ENCODE measurements at places on chromosomes 2 and 18.

DNA sequence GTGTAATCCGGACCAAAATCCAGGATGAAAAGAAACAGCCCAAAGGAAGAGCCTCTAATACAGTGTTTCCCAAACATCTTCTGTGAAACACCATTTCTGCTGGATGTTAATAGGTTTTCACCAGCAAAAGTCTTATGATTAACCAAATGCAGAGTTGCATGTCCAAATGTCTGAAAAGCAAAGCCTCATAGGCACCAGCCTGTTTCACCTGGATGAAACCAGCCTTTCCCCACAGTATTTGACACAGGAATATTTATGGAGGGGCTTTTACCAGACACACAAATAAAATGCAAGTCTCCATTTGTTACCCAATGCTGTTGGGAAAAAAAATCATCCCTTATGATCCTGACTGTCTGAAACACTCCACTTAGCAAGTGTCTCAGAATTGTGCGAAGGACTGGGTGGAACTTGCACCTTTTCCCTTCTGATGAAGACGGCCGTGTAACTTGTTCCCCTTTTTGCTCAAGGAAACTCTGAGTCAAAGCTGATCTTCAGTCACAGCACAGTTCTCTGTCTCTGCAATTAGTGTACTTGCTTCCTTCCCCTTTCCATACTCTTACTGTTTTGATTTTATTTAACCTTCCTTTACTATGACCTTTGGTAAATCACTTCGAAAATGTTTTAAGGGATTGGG is 70.3 kb upstream of the IL1R2 start:
- no peak overlapping the region for H3K4me3 ChIP-seq
- no peak for DNase-seq
- no peaks in the 10 kb centered on the region for H3K36me3 ChIP-seq
- no peak overlapping the region for H3K27ac ChIP-seq
- no peaks in the 10 kb centered on the region for H3K4me1 ChIP-seq

DNA sequence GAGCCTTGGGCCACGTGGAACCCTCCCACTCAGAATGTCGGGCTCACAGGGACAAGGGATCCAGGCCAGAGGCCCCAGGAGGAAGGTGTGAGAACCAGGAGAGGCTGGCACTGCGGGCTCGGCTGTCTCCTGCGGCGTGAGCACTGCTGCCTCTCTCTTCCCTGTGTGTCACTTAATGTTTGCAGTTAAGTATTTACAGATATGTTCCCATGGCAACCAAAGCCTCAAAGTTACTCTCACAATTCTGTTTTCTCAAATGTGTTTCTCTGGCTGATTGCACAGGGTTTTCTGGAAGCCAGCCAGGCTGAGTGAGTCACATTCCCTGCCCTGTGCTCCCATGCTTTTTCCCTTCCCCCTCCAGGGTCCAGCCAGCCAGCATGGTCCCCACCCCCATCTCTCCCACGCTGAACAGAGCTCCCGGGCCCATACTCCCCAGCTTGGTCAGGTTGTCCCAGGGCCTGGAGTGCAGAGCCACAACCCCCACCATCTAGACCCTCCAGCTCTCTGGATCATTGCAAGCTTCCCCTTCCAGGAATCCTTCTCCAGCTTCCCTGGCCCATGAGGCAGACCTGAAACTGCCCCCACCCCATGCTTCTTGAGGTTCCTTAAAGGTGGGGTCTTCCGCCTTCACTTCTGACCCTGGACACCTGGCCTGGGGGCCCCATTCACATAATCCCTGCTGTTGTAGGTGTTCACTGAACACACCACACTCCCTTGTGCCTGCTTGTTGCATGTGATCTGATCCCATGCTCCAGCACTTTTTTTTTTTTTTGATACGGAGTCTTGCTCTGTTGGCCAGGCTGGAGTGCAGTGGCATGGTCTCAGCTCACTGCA is 265.9 kb downstream of the CELF4 start:
- no peak overlapping the region for H3K27ac ChIP-seq
- no peaks in the 10 kb centered on the region for H3K36me3 ChIP-seq
- no peak overlapping the region for H3K4me3 ChIP-seq
- no peaks in the 10 kb centered on the region for H3K27me3 ChIP-seq
- no peak for DNase-seq

GRCh38 chr2:227824711-227825110 is 11.1 kb downstream of the CCL20 start:
- no peak overlapping the region for H3K4me3 ChIP-seq
- H3K27me3 ChIP-seq: no peaks in the 10 kb centered on the region
- no peak overlapping the region for H3K27ac ChIP-seq

DNA sequence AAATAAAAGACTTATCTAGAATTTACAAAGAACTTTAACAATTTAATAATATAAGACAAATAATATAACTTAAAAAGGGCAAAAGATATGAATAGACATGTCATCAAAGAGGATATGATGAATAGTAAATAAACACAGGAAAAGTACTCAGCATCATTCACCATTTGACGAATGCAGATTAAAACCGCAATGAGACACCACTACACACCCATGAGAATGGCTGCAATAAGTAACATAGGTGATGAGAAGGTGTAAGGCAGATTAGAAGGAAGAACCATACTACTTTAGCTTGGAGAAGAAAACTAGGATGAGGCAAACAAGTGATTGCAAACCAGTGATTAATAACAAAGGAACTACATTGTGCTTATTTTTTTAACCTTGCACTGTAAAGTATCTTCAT is 152.0 kb downstream of the CYRIA start:
- H3K27me3 ChIP-seq: peaks cover 16% of the 10 kb centered on the region
- H3K36me3 ChIP-seq: no peaks in the 10 kb centered on the region
- no peak overlapping the region for H3K4me3 ChIP-seq
- DNase-seq: no peak
- no peaks in the 10 kb centered on the region for H3K4me1 ChIP-seq

DNA sequence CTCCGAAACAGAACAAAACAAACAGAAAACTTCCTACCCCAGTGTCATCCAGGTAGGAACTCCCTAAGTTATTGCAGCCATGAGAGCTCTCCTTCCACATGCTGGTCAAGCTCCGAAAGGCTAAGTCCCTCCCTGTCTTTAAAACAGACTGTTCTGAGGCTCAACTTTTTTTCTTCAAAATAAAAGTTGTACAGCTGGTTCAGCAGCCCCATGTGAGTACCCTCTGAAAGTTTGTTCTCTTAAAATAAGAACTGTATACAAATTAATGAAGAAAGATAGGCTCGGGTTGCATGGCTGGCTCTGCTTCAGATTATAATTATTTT is at the start of gene PDE1A:
Gene PDE1A, minus strand, starts transcription at position 119 of the 323 bp plus-strand sequence.
- H3K4me3 ChIP-seq: no peak within 1 kb of the TSS
- H3K27ac ChIP-seq: no peak within 1 kb of the TSS
- no peaks in the 10 kb centered on the region for H3K4me1 ChIP-seq
- no peaks in the 10 kb centered on the region for H3K36me3 ChIP-seq
- DNase-seq: no peak
- H3K27me3 ChIP-seq: no peaks in the 10 kb centered on the region

DNA sequence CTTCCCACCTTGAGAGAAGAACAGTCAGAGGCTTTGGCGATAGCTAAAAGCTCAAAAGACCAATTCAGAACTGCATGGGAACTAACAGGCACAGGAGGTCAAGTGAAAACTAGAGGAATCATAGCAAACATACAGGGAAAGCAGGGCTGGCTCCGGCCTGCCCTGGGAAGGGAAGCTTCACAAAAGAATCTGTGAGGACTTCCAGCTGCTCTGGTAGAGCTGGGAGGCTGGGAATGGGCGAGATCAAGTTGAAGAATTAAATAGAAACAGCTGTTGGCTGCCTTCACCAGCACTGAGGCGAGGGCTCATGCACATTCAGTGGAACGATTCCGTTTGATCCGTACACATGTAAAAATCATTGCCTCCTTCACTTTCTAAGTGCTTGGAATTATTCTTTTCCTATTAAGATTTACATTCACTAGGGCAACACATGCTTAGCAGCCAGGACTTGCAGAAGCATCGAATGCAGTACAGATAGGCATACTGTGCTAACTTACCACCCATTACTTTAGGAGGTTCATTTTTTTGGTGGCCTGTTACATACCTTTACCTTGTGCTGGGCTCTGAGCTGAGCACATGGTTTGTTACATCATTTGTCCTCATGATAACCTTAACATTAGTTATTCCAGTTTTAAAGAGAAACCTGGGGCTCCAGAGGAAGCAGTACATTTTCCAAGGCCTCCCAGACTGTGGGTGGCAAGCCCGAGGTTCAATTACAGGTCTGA is 125.4 kb upstream of the RNF152 start:
- H3K4me1 ChIP-seq: no peaks in the 10 kb centered on the region
- H3K4me3 ChIP-seq: no peak overlapping the region
- DNase-seq: no peak
- H3K27ac ChIP-seq: no peak overlapping the region
- no peaks in the 10 kb centered on the region for H3K36me3 ChIP-seq
- no peaks in the 10 kb centered on the region for H3K27me3 ChIP-seq

DNA sequence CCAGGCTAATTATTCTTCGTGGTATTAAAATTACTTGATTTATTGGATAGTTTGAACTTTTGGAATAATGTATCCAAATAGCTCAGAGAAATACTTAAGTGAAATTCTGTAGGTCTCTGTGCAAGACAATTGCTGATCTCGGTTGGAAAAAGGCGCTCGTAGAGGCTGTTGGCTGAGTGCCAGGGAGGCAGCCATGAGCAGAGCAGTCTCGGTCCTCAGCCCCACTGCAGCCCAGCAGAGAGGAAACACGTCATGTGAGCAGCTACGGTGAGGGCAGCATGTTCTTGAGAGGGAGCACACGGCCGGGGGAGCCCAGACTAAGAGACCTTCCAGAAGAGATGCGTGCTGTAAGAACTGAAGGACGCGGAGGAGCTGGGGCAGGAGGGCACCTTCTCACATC is 42.5 kb downstream of the DCDC2C start:
- DNase-seq: no peak
- no peak overlapping the region for H3K27ac ChIP-seq

GRCh38 chr2:231672617-231673347 is 35.5 kb upstream of the PTMA start:
- H3K36me3 ChIP-seq: no peaks in the 10 kb centered on the region
- DNase-seq: peak; percentile 73
- peak overlapping the region; percentile 9 for H3K4me3 ChIP-seq
- H3K27me3 ChIP-seq: no peaks in the 10 kb centered on the region
- peak overlapping the region; percentile 49 for H3K27ac ChIP-seq
- peaks cover 37% of the 10 kb centered on the region for H3K4me1 ChIP-seq

- no peaks in the 10 kb centered on the region for H3K4me1 ChIP-seq
- H3K4me3 ChIP-seq: peak overlapping the region; percentile 57
- H3K36me3 ChIP-seq: no peaks in the 10 kb centered on the region
- peaks cover 60% of the 10 kb centered on the region for H3K27me3 ChIP-seq
Observed at GRCh38 chr2:110114831-110115255, 779 bp downstream of the MALL start.

DNA sequence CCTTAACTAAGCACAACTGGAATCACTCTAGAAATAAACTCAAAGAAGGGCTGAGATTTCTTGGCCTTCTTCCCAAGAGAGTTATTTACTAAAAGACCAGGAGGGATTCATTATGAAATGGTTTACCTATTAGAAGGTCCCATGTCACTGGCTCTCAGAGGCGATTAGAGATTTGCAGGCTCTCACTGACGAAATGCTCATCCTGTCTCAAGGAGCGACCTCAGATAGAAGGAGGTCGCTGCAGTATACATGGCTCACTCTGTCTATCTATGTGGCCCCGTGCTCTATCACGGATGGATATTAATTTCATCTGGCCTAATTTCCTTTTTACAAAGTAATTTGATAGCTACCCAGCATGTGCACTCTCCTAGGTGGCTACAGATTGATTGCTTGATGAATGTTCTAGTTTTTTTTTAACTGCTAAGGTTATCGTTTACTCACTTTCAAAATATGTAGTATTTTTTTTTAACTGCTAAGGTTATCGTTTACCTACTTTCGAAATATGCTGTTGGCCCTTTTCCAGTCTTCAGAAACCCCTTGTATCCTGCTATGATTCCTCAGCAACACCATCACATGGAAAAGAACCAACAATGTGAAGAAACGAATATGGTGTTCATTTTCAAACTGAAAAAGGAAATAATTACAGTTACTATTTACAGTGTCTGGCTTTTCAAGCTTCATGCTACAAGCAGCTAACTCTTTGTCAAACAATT is 9.1 kb downstream of the SMIM21 start:
- no peaks in the 10 kb centered on the region for H3K36me3 ChIP-seq
- H3K4me1 ChIP-seq: no peaks in the 10 kb centered on the region
- DNase-seq: no peak
- no peak overlapping the region for H3K4me3 ChIP-seq

GRCh38 chr2:235958221-235958930 is 209.8 kb downstream of the GBX2 start:
- no peaks in the 10 kb centered on the region for H3K27me3 ChIP-seq
- no peaks in the 10 kb centered on the region for H3K4me1 ChIP-seq
- H3K4me3 ChIP-seq: no peak overlapping the region

DNA sequence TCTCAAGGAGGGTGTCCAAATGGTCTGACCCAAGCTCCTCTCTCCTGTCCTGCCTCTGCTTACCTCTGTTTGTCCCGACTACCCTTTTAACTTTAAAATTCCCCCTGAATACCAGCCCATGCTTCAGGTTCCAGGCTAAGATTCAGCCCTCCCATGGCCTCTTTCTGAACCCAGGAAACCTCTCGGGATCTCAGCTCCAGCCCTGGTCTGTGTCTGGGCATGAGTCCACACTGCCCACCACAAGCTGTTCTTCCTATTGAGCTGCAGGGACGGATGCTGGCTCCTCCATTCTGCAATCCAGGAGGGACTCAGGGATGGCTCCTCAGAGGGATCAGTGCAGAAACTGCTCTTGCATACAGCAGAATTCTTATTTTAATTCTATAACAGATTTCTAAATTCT is 78.9 kb downstream of the MYT1L start:
- no peak overlapping the region for H3K4me3 ChIP-seq
- H3K27me3 ChIP-seq: no peaks in the 10 kb centered on the region
- H3K27ac ChIP-seq: no peak overlapping the region
- no peaks in the 10 kb centered on the region for H3K36me3 ChIP-seq

GRCh38 chr2:88059979-88060906 is 4.7 kb upstream of the KRCC1 start:
- H3K4me3 ChIP-seq: no peak overlapping the region
- DNase-seq: peak; percentile 56
- no peak overlapping the region for H3K27ac ChIP-seq
- no peaks in the 10 kb centered on the region for H3K27me3 ChIP-seq

GRCh38 chr2:222318026-222318711 is 19.4 kb upstream of the PAX3 start:
- DNase-seq: peak; percentile 92
- H3K36me3 ChIP-seq: no peaks in the 10 kb centered on the region
- H3K4me3 ChIP-seq: peak overlapping the region; percentile 62
- peaks cover 93% of the 10 kb centered on the region for H3K27me3 ChIP-seq

DNA sequence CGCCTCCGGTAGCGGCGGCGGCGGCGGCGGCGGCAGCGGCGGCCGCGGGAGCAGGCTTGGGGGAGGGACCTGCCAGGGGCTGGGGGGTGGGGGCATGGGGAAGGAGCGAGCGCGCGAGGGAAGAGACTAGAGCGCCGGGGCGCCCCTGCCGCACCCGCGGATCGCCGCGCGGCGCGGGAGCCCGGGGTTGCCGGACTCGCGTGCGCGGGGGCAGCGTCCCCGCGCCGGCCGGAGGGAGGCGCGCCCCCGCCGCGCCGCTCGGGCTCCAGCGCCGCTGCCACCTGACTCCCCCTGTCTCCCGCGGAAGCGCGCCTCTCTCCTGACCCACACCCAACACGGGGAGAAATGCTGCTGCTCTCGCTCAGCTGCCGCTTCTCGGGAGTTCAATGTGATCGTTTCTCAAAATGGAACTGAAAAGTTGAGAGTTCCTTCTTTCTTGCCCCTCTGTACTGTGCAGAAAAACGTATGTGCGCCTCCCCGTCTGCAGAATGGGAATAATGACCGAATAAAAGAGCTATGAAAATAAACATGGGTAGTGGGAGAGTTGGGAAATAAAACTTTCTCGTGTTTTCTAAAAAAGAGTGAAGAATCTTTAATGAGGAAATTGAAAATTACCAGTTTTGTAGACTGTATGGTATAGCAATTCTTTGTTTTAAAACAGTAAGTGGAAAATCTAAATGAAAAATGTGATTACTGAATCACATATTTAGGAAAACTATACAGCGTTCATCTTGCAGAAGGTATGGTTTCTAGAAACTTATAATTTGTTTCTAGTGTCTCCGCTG is 455 bp upstream of the TLK1 start:
- DNase-seq: peak; percentile 91
